ENCODE measurements at places on chromosomes 16 and 17.

GRCh38 chr17:64627797-64628196 is 34.3 kb downstream of the SMURF2 start:
- DNase-seq, result no peak

- DNase-seq, result no peak
Observed at GRCh38 chr16:11980136-11980844, 3.8 kb downstream of the SNX29 start.

GRCh38 chr17:1351971-1352370 is 48.1 kb downstream of the YWHAE start:
- DNase-seq, result no peak

- DNase-seq, result no peak
Observed at GRCh38 chr17:82091264-82092066, 6.6 kb downstream of the FASN start.

Data from NCI-H524 treated with DMSO at 0.1 percent for 48 hours (cell line).